ENCODE measurements at places on chromosomes 2 and 18. TPM values are rescaled to one million over a fixed set of nuclear protein-coding genes. Genes with fewer than 3 reads are reported as not detected.

DNA sequence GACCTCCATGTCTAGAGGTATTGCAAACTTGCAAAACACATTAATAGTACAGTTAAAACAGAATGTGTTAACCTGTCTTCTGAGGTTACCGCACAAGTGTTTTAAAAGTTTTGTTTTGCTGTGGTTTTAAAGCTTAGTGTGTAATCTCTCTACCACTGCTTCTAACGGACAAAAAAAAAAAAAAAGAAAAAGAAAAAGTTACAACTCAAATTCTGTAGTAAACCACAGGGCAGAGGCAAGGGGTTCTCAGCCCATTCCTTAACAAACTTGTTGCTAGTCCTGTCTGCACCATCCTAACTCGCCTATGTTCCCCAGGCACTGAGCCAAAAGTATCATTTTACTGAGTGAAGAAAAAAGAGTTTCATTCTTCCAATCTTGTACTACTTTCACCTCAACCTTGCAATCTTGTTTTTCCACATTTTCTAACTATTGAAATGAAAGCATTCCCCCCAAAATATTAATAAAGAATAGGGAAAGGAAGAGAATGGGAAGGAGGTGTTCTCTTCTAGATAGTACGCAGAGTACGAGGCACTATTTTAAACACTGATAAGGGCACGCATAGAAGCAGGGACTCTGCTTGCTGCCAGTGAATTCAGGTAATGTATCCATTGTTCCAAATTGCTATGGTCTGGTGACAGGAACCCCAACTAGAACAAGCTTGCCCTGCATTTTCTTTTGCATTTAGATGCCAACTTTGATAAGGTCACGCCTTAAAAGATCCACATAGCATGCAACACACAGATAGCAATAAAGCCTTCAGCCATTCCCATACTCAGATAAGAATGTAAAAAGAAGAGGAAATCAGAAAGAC lies 47.1 kb downstream of the IKZF2 start:
- H3K27me3 ChIP-seq, result peaks cover 7% of the 10 kb centered on the region
- H3K27ac ChIP-seq, result peak overlapping the region; percentile 72
- H3K4me1 ChIP-seq, result peaks cover 35% of the 10 kb centered on the region
- peak overlapping the region; percentile 74 for H3K4me3 ChIP-seq
- no peak for DNase-seq

DNA sequence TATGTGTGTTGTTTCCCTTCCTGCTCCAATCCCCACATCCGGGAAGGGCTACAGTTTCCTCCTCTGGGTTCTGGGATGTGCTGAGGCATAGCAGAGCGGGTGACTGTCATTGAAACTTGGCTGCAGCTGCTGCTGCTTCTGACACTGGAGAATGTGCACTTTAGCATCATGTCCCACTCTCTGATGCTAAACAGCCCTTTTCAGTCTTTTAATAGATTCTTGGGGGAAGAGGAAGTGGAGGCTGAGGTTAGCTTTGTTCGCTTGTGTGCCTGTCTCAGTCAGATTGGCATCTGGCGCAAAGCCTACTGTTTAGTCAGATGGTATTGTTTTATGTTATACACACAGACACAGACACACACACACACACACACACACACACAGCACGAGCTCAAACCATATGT lies 136.5 kb upstream of the RND3 start:
- H3K36me3 ChIP-seq, result no peaks in the 10 kb centered on the region
- DNase-seq, result no peak
- H3K27me3 ChIP-seq, result no peaks in the 10 kb centered on the region
- no peak overlapping the region for H3K4me3 ChIP-seq
- H3K27ac ChIP-seq, result no peak overlapping the region

The EMILIN2 gene
- 23.3 TPM for total RNA-seq

GRCh38 chr2:171491292-171491691 lies 31.0 kb upstream of the CYBRD1 start:
- H3K27ac ChIP-seq, result no peak overlapping the region
- no peak for DNase-seq
- no peak overlapping the region for H3K4me3 ChIP-seq

DNA sequence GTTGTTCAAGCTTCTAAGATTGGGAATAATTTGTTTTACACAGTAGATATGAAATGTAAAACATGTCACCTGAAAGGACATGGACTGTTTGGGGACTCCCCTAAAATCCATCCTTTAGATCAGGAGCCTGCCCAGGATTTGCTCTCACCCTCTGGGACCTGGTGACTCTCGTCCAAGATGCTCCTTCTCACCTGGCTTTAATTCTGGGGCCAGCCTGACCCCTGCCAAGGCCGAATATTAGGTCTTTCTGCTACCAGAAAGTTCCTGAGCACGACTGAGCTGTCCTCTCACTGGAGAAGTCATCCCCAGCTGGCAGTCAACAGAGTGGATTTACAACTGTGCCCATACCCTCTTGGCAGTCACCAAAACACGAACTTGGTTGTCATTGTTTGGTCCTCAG lies 25.3 kb downstream of the PTPN18 start:
- no peak overlapping the region for H3K27ac ChIP-seq
- DNase-seq, result no peak
- no peak overlapping the region for H3K4me3 ChIP-seq
- H3K27me3 ChIP-seq, result no peaks in the 10 kb centered on the region
- peaks cover 38% of the 10 kb centered on the region for H3K4me1 ChIP-seq

Measured in activated naive CD8-positive, alpha-beta T cell treated with anti-CD3 and anti-CD28 coated beads, Interleukin-2, amount 10 ng/mL, durations not matched to agents 7 days and 5 days (primary cell).